ENCODE measurements at places on chromosomes 11 and 22.

DNA sequence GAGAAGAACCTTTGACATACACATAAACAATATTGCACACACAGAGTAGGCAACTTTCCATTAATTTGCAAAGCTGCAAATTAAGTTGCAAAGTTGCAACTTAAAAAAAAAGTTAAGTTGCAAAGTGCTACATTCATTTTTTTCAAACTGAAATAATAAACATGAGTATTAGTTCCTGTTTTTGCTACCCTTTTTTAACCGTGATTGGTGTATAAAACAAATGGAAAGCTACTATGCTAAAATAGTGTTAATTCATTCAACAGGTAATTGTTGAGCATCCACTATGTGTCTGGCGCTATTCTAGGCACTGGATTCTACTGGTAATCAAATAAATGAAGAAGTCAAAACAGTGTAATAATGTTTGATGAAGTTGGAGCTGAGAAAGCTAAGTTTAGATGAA, 8.1 kb downstream of the ZFP91 start:
- no peak for DNase-seq

GRCh38 chr11:35083431-35084238, 55.3 kb upstream of the CD44 start:
- DNase-seq: peak; percentile 64

GRCh38 chr11:33987975-33988580, 63.5 kb upstream of the CAPRIN1 start:
- DNase-seq: peak; percentile 8

DNA sequence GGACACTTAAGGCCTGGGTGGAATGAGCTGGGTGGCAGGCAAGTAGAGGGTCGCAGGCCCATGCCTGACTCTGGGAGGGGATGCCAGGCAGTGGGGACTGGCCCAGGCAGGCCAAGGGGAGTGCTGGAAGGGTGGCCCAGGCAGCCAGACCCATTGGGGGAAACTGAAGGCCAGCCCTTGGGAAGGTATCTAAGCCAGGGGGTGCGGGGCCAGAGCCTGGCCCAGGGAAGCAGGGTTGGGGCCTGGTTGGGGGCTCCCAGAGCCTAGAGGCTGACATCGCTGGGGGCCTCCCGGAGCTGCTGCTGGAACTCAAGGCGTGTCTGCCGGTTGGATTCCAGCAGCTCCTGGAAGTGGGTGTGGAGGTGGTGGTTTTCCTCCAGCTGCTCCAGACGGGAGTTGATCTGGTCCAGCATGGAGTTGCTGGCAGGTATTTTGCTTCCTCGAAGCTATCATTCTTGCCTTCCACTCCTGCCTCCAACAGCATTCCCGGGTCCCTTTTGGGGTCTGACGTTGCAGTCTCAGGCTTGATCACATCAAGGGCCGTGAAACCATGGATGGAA, 35.3 kb upstream of the XBP1 start:
- DNase-seq: no peak

DNA sequence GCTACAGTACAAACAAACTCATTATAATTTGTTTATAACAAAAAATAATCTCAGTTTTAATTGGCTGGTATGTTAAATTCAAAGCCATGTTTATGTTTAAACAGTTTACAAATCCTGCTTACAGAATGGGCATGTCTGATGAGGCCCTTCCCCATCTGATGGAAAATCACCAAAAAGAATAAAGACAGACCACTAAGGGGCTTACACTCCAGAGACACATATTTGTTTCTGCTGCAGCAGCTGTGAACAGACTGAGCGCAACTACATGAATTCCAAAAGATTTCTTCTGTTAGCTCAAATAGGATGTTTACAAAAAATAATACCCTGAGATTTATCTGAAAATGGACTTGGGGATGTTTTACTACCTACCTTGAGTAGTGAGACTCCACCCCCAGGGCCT, 174.7 kb upstream of the PITPNB start:
- DNase-seq: no peak

GRCh38 chr22:19290400-19291217, 910 bp downstream of the CLTCL1 start:
- DNase-seq: no peak

- no peak for DNase-seq
Observed at GRCh38 chr11:69135420-69136363, 20.0 kb upstream of the SMIM38 start.

All from thoracic aorta (tissue), 2 donors.